RWPE2 (cell line): ENCODE measurements at places on chromosomes 2 and 18.
A peak's percentile ranks its signal among the peaks of the same experiment; 100 is the strongest.

DNA sequence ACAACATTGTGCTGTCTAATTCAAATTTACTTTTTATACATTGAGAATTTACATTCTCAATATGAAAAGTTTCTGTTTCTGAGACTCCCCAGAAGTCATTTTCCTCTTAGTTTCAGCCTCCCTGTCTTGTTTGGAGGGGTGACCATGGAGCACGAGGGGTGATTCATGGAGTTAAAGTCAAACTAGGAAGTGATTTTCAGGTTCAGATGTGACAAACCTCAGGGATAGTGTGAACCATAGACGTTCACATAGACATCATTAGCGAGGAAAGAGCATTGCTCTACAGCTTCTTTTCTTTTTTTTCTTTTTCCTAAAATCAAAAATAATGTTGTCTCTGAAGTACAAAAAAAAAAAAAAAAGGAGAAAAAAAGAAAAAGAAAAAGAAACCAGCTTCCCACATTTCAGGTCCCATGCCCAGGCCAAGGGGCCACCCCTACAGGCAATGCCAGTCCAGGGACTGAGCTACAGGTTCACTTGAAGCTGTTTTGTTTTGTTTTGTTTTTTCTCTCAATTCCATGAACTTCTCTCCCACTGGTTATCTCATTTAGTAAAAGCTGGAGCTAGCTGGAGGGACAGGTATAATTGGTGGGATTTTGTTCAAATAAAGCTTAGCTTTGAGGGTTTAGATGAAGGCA is 18.1 kb upstream of the LCLAT1 start:
- H3K4me3 ChIP-seq = no peak overlapping the region
- no peaks in the 10 kb centered on the region for H3K27me3 ChIP-seq
- no peak for DNase-seq
- H3K27ac ChIP-seq = no peak overlapping the region
- H3K36me3 ChIP-seq = no peaks in the 10 kb centered on the region

DNA sequence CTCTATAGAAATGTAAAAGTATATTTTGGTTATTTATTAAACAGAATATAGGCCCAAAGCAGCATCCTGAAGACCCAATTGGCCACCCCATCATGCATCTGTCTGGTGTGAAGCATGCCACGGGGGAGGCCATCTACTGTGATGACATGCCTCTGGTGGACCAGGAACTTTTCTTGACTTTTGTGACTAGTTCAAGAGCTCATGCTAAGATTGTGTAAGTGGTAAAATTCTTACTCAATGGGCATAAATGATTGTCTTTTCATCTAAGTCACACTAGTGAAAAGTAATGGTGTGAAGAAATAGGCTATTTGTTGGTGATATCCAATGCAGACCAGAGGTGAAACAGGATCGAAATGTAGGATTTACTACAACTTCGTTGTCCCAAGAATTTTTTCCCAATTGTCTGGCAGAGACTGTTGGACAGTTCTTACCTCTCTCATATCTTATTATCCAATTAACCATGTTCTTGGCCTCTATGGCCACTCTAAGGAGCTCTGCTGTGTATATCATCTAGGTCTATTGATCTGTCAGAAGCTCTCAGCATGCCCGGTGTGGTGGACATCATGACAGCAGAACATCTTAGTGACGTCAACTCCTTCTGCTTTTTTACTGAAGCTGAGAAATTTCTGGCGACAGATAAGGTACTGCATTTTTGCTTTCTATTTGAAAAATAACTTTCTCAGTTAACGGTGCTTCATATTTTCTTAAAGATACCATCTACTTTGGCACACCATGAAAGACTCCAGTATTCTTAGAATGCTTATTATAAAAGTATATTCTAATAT is 35.0 kb downstream of the AOX1 start:
- peaks cover 25% of the 10 kb centered on the region for H3K4me1 ChIP-seq
- no peak for DNase-seq
- no peaks in the 10 kb centered on the region for H3K36me3 ChIP-seq
- H3K27me3 ChIP-seq = no peaks in the 10 kb centered on the region
- no peak overlapping the region for H3K4me3 ChIP-seq
- no peak overlapping the region for H3K27ac ChIP-seq

DNA sequence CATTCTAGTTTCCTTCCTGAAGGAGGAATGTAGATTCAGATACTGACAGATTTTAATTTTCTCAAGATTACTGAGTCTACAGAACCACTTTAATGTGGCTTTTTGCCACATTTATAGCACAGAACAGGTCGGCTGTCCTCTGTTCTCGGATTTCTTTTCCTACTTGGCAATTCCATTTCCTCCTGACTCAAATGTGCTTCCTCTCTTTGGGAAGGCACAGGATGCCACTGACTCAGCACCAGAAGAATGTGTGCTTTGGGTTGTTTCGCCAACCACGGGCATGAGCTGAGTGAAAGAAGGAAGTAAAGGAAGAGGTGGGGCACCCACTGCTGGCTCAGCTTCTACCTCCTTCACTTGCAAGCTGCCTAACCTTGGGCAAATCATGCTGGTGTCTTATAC is 970.6 kb upstream of the ACVR2A start:
- H3K4me3 ChIP-seq = no peak overlapping the region
- peak; percentile 80 for DNase-seq
- peak overlapping the region; percentile 87 for H3K27ac ChIP-seq
- no peaks in the 10 kb centered on the region for H3K27me3 ChIP-seq
- peaks cover 21% of the 10 kb centered on the region for H3K4me1 ChIP-seq

DNA sequence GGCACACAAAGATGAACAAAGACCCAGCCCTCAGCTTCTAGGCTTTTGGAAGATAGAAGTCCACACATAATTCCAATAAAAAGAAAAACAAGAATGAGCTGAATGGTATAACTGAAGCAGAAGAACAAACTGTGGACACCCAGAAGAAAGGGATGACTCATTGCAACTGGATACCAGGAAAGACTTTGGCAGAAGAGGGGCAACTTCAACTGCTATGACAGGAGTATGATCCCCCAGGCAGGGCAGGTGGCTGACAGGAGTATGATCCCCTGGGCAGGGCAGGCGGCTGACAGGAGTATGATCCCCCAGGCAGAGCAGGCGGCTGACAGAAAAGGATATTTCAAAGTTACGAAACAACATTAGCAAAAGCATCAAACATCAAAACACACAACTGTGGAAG is 21.6 kb downstream of the PID1 start:
- no peaks in the 10 kb centered on the region for H3K27me3 ChIP-seq
- H3K4me3 ChIP-seq = no peak overlapping the region
- no peaks in the 10 kb centered on the region for H3K4me1 ChIP-seq
- no peak overlapping the region for H3K27ac ChIP-seq
- no peak for DNase-seq

- H3K27ac ChIP-seq = no peak overlapping the region
- no peaks in the 10 kb centered on the region for H3K36me3 ChIP-seq
- no peaks in the 10 kb centered on the region for H3K27me3 ChIP-seq
- no peak overlapping the region for H3K4me3 ChIP-seq
These were observed 40.1 kb upstream of the TMEM177 start for GRCh38 chr2:119638685-119639554.

- peak within 1 kb of the TSS; percentile 55 for H3K4me3 ChIP-seq
- H3K27me3 ChIP-seq = no peaks in the 10 kb centered on the region
- peaks cover 35% of the 10 kb centered on the region for H3K4me1 ChIP-seq
- DNase-seq = no peak
- H3K27ac ChIP-seq = peak within 1 kb of the TSS; percentile 96
- no peaks in the 10 kb centered on the region for H3K36me3 ChIP-seq
These were observed at the start of gene BAZ2B for GRCh38 chr2:159616286-159616701. Gene BAZ2B, minus strand, starts transcription at chr2:159616548. Its CDS starts 137,829 bp downstream, at chr2:159478719.

- no peak overlapping the region for H3K27ac ChIP-seq
- no peaks in the 10 kb centered on the region for H3K4me1 ChIP-seq
- no peak overlapping the region for H3K4me3 ChIP-seq
- no peak for DNase-seq
- H3K36me3 ChIP-seq = no peaks in the 10 kb centered on the region; the same call in 1 of the 2 replicates
These were observed 13.4 kb downstream of the LAMA3 start for GRCh38 chr18:23702606-23703005.

GRCh38 chr2:238689871-238690389 is 158.0 kb upstream of the TWIST2 start:
- DNase-seq = no peak
- peaks cover 8% of the 10 kb centered on the region for H3K4me1 ChIP-seq
- H3K27me3 ChIP-seq = no peaks in the 10 kb centered on the region

DNA sequence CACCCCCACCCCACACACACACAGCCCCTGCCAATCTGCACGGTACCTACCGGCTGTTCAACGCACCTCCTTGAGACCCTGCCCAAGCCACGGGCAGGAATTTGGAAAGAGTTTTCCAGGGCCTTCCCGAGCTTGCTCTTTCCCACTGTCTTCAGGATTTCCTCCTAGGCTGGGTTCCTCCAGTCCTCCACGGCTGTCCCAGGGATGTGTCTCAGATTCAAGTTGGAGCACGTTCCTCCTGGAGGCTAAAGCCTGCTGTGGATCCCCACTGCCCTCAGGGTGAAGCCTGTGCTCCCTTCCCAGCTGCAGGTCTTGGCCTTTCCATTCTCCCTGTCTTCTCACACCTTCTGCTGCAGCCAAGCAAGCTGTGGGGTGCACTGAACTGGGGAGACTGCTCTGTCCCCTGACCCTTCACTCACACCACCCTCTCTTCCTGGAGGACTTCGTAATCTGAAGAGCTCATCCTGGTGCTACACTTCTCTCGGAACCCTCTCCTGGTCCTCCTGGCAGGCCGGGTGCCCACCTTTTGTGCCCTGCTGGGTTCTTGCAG is 54.9 kb upstream of the HS6ST1 start:
- no peaks in the 10 kb centered on the region for H3K4me1 ChIP-seq
- H3K27me3 ChIP-seq = no peaks in the 10 kb centered on the region
- DNase-seq = no peak
- no peaks in the 10 kb centered on the region for H3K36me3 ChIP-seq
- H3K4me3 ChIP-seq = no peak overlapping the region
- H3K27ac ChIP-seq = no peak overlapping the region
